ENCODE measurements at places on chromosomes 3 and 15.

DNA sequence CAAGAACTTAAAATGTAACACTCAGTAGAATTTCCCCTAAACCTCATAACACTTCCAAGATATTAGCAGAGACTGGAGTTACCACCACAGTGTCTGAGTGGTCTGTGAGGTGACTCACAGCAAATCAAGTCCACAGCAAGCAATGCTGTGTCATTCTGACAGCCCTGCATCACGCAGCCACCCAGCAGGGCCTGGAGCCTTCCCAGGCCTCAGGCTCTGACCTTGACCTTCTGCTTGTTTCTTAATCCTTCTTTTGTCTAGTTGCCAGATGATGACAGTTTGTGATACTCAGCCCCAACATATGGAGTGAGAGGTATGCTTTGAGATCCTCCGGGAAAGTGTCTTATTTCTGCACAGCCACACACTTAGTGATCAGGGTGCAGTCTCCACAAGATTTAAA, 82.5 kb downstream of the TOP2B start:
- DNase-seq, result peak; percentile 71

GRCh38 chr3:131009698-131010097, 16.9 kb downstream of the ASTE1 start:
- DNase-seq, result no peak

GRCh38 chr3:50568947-50569749, at the start of gene HEMK1:
Gene HEMK1 (plus strand): TSS chr3:50569522. CDS start chr3:50571105, 1,583 bp downstream.
- DNase-seq, result peak; percentile 98

GRCh38 chr15:75067123-75067830, 43.9 kb downstream of the PPCDC start:
- DNase-seq, result no peak

DNA sequence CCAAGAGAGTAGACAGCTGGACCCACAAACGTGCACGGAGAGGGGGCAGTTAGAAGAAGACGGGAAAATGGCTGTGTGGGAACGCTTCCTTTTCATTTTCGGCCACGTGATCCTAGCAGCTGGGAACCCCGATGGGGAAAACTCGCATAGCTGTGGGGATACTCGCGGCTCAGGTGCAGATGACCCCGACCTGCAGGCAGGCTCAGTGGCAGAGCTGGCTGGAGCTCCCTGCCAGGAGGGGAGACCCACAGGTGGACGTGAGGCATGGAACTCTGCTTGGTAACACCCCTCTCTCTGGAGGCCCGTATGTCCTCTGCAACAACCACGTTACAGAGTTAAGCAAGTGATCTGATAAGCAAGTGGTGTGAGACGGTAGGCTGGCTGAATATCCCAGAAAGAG, 84.6 kb upstream of the SNRPA1 start:
- no peak for DNase-seq

DNA sequence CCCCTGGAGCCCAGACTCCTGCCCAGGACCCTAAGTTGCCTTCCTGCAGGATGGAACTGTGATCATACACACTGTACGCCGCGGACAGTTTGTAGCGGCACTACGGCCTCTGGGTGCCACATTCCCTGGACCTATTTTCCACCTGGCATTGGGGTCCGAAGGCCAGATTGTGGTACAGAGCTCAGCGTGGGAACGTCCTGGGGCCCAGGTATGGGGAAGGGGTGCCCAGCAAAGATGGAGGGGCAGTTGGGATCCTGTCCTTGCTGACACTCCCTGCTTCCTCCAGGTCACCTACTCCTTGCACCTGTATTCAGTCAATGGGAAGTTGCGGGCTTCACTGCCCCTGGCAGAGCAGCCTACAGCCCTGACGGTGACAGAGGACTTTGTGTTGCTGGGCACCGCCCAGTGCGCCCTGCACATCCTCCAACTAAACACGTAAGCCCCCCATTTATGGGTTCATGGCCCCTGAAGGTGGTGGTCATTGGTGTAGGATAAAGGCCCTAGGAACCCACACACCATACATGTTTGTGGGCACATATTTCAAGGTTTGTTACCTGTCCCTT, 28.8 kb downstream of the NBEAL2 start:
- DNase-seq, result no peak

GRCh38 chr3:160016972-160017371, 28.3 kb downstream of the IL12A start:
- no peak for DNase-seq

DNA sequence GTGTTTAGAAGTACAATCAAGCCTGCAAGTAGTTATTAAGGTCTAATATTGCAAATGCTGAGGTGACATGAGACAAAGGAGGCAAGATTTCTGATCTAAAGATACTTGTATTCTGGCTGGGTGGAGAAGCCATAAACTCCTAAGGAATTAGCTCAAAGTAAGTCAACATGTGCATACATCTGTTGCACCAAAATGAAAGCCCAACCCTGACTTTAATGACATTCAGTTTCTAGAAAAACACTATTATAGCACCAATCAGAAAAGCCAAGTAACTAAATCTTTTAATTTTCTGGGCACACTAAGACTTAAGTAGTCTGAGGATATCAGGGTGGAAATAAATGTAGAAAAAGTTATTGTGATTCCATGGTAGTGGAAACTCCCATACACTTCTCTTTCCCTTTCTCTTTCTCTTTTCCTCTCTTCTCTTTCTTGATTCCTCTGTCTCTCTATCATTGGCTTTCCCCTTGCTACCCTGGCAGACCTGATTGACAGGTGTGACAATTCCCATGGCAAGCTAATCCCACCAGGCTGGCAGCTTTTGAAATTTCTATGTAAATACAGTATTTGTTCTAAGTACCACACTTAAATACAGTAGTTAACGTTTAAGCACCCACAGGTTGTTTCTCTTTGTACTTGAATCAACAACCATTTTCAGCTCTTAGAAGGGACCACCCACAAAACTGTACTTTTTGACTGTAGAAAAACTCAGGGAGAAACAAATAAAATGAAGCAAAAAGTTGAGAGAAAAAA, 528.4 kb upstream of the SEMA6D start:
- no peak for DNase-seq

- no peak for DNase-seq
Measured at GRCh38 chr15:70875001-70875782, 17.0 kb downstream of the THAP10 start.

- DNase-seq, result no peak
Measured at GRCh38 chr3:64188810-64189560, 36.3 kb downstream of the PRICKLE2 start.

DNA sequence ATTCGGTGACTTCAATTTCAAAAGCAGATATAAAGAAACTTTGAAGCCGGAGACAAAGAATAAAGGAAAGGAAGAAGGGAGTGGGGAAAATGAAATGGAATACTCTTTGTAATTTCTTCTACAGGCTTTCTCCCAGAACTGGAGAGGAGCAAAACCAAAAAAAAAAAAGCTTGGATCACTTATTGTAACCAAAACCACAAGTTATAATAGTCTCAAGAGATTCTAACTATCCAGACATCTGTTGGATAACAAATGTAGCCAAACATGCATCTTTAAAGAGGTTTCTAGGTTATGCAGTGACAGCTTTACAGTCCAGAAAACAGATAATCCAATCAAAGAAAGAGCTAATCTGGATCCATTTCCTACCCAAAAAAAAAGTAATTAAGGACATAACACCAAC, 36.2 kb downstream of the VGLL3 start:
- DNase-seq, result no peak

DNA sequence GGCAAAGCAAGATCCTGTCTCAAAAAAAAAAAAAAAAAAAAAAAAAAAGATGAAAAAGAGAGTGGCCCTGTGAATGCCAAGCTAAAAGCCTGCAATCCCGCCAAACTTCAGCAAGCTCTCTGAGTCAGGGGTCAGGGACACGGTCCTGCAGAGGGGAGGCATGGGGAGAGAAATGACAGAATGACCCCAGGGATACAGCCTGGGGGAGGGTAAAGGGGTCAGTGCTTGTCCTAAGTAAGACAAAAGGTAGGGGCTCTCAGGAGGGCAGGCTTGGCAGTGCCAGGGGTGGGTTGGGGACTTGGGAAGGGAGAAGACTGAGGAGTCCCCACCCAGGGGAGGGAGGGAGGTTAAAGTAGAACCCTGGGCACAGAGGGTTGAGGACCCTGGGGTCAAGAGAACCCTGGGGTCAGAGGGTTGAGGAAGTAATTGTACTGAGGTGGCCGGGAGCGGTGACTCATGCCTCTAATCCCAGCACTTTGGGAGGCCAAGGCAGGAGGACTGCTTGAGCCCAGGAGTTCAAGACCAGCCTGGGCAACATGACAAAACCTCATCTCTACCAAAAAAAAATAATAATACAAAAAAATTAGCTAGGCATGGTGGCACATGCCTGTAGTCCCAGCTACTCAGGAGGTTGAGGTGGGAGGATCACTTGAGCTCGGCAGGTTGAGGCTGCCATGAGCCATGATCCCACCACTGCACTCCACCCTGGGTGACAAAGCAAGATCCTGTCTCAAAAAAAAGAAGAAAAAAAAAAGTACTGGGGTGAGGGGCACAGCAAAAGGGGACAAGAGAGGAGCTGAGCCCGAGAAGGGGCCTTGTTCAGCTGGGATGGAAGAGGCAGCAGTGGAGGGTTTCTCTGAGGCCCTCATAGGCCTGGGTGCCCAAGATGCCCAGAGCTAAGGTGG, 5.2 kb upstream of the SEMA3B start:
- DNase-seq, result no peak

GRCh38 chr3:141933421-141934300, 57.2 kb downstream of the ATP1B3 start:
- DNase-seq, result no peak

DNA sequence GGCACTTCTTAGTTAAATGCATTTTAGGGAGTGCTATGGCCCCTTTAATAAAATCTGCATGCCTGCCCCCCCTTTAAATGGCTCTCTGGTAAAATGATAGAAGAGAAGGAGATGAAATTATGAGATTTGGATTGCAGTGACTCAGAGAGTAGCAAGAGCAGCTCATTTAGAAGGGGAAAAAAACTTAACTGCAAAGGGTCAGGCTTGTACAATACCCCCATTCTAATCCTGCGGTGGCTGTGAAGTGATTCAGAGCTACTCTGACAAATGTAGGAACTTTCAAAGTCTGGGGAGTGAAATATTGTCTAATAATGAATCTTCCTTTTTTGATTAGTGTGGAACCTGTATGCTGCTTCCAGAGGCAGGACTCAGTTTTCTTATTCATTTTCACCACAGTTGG, 44.1 kb upstream of the TBC1D23 start:
- no peak for DNase-seq

- DNase-seq, result no peak
Measured at GRCh38 chr3:168295027-168295426, 199.3 kb upstream of the GOLIM4 start.

- DNase-seq, result no peak
Measured at GRCh38 chr3:61547625-61548024, 13.7 kb upstream of the PTPRG start.

- no peak for DNase-seq
Measured at GRCh38 chr3:188711881-188712247, 459.9 kb upstream of the TPRG1 start.

DNA sequence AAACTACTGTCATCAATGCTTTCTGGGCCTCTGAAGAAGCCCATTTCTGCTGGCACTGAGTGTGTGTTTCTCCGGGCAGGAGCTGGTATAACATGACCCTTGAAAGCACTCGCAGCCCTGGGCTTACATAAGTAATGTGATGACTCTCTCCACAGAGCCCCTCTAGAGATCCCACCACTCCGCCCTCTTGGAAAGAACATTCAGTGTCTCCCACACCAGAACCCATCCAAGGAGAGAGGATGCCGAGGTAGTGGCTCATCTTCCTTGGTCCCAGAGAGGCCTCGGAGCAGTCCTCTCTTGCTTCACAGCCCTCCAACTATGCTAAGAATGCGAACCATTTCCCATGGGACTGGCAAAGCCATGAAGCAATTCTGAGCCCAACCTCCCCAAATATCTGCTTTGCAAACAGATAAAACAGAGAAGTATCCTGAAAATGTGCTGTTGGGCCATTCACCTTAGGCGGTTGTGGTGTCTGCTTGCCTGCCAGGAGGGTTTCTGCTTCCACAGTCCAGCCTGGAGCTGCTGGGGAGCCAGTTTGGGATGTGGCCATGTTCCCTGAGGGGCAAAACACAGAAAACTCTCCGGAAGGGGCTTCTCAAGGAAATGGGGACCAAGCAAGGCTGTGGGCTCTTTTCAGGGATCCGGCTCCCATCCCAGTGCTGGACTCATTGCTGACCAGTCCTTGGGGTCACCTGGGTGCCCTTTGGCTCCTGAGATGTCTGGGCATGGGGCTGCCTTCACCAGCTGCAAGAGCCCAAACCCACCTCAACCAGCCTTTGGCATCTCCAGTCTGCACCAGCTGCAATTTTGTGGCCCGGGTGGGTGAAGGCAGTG, 47.3 kb downstream of the AMOTL2 start:
- DNase-seq, result peak; percentile 2

- DNase-seq, result no peak
Measured at GRCh38 chr3:105758451-105758850, 110.4 kb downstream of the CBLB start.

DNA sequence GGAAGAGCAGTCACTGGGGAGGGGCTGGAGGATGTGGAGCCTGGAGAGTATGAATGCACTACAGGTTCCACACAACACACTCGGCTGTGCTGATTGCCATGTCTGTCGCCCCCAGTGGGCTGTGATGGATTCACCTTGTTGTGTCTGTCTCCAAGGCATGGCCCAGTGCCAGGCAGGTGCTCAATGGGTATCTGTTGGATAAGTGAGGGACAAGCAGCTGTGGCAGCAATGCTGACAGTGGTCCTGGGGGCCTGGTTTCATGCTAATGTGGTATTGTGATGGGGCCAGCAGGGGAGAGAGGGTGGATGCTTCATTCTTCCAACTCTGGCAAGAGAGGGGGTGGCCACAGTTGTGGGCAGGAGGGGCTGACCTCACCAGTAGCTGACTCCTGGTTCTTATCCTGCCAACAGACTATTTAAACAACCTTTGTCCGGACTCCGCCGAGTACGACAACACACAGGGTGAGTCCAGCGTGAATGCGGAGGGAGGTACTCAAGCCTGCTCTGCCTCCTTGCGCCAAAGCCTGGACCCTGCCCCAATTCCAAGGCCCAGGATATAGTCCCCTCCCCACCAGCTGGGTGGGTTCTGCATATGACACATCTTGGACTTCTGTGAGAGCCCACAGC, 47.3 kb upstream of the NR2C2 start:
- DNase-seq, result no peak

- DNase-seq, result no peak
Measured at GRCh38 chr3:28334552-28334951, 14.0 kb upstream of the ZCWPW2 start.

- no peak for DNase-seq
Measured at GRCh38 chr3:39127908-39128304, 20.4 kb downstream of the TTC21A start.
